D341Med (cell line): ENCODE measurements at places on chromosomes 16 and 17.

DNA sequence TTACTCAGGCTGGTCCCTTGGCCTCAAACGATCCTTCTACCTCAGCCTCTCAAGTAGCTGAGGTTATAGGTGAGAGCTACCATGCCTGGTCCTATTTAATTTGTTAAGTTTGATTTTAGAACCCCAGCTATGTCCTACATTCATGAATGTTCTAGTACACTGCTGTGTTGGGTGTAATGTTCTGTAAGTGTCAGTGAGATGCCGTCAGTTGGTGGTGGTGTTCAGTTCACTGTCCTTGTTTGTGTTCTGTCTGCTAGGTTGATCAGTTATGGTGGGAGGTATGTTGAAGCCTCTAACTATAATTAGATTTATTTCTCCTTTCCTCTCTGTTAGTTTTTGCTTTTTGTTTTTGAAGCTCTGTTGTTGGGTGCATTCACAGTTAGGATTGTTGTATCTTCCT lies 8.3 kb downstream of the IST1 start:
- no peak for DNase-seq

- DNase-seq: no peak
Measured at GRCh38 chr17:43068570-43069367, 43.7 kb downstream of the RND2 start.

DNA sequence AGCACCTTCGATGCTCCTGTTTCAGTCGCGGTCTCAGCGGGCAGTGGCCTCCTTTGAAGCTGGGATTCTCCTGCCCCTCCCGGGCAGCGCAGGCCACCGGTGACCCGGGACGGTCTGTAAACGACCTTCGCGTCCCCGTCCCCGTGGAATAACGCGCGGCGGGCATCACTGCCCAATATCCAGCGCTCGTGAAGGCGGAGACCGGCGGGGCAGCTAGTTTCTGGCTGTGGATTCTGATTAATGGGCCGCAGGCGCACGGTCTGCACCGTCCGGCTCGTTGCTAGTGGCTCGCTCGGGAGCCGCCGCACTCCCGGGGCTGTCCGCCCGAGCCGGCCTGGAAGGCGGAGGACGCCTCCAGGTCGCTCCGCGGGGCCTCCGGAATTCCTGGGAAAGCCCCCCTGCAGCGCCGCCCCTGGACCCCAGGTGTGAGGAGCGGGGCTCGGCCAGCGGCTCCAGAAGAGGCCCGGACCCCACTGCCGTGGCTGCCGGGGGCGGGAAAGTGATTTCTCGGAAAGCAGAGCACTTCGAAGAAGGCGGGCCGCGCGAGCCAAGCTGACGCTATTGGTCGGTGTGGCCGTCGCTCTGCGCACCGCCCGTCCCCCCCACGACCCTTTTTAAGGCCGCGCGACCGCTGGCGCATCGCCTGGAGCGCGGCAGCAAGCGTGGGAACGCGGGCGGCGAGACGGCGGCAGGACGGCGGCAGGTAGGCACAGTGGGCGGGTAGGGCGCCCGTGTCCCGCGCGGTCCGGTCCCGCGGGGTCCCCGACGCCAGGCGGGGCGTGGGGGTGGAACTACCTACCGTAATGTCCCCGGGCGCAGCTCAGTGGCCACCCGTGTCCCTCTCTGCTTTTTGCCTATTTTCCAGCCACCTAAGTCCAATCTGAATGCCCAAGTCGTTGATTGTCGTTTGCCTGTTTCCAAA lies at the start of gene IRF8:
TSS of gene IRF8 (plus strand) at position 642 of the 922 bp plus-strand sequence. CDS start 3,854 bp downstream, outside the sequence.
- peak; percentile 46 for DNase-seq

DNA sequence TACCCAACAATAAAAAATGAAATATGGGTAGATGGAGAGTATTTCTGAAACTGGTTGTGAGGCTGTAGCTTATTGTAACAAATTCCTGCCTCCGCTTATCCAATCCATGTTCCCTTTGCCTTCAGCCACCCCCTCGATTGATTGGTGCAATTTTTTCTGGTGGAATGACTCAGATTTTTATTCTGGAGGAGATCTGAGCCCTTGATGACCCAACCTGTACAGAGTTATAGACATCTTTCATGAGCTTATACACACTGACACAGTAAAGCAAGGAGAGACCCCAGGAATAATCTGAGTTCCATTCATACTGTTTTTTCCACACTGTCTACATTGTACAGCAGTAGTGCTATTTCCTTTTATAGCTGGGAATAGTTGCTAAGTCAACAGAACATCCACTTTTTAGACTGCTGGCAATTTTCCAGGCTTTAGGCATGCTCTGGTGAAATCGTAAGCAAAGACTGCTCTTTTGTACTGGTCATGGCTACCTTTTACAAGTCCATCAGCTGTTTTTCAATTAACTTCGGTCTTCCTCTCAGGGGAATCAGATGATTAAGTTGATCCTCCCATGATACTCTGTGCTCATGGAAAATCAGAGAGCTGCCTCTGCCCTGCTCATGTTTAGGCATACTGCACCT lies 30.1 kb downstream of the CCL4 start:
- DNase-seq: peak; percentile 10

- DNase-seq: no peak
Measured at GRCh38 chr17:79667121-79667715, 56.4 kb upstream of the RBFOX3 start.

DNA sequence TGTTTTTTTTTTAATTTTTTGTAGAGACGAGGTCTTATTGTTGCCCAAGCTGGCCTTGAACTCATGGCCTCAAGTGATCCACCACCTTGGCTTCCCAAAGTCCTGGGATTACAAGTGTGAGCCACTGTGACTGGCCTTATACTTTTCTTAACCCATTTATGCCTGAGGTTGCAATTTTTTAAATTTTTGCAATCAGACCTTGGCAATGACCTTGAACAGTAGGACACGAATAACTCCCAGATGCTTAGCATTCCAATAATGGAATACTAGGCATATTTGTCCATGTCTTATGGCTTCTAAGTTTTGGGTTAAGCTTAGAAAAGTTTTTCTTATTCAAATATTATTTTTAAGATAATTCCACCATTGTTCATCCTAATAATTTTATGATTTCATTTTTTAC lies 28.3 kb upstream of the TMEM97 start:
- no peak for DNase-seq
